ENCODE measurements at places on chromosomes 7 and 10.

GRCh38 chr10:51244309-51244708 is 170.0 kb downstream of the PRKG1 start:
- no peak for DNase-seq

- DNase-seq, result no peak
Measured at GRCh38 chr7:26655781-26656180, 208.6 kb downstream of the SKAP2 start.

DNA sequence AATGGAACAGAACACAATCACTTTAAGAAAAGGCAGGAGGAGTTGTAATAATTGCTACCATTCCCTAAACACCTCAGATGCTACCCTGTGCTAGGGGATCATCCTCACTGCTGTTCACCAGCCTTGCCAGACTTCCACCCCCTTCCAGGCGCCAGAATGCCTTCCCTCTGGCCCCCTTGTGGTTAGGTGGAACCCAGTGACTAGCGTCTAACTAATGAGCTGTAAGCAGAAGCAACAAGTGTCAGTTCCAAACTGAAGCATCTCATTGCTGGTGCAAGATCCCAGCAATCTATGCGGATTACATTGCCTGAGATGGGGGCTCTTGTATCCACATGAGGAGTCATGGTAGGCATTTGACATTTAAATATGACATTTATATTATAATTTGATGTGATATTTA is 86.6 kb downstream of the FRMD4A start:
- no peak for DNase-seq

- DNase-seq, result no peak
Measured at GRCh38 chr7:151010307-151011096, 13.8 kb downstream of the ATG9B start.

DNA sequence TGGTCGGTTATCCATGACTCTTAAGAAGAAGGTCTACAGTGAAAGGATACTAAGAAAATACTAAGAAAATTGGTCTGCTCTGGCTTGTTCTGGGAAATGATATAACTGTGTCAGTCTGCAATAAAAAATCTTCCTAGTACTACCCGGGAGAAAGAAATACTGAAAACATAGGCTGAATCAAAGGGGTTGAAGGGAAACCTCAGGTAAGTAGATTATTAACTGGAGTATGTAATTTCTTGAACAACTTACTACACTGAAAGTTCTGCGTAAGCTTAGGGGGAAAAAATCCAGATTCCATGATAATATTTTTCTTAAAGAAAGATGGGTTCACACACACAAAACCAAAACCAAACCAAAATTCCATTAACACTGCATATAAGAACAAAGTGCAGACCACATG is 143.3 kb downstream of the KMT2E start:
- DNase-seq, result no peak

GRCh38 chr7:71186535-71187057 is 54.7 kb downstream of the GALNT17 start:
- DNase-seq, result no peak

DNA sequence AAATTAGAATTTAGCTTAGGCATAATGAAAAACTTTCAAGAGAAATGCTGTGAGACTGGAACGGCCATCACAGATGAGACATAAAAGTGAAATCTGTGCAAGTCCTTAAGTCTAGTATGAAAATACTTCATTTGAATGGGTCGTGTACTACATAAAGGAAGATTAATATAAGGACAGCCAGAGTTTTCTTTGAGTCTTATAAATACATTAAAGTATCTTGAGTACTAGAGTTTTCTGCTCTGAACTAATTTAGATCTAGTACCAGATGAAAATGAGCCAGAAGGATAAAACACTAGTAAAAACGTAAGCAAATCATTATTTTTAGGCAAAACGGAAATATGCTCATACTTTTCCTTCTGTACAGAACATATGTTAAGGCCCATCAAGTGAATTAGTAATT is 93.1 kb downstream of the ATE1 start:
- no peak for DNase-seq

GRCh38 chr7:38658921-38659320 is 27.7 kb upstream of the AMPH start:
- DNase-seq, result no peak

DNA sequence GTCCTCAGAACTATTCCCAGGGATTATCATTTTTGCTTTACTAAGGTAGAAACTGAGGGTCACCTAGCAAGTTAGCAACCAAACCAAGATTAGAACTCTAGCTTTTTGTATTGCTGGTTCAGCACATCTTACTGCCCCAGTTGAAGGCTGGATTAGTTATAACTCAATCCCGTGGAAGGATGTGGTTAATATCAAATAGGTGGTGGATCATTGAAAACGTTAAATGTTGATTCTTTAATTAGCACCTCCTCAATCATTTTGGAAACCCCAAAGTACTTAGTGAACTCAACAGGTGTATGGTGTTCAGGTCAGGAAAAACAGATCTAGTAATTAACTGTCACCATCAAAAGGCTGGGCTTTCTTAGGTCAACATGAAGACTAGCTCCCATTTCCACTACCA is 152.4 kb downstream of the ARID5B start:
- DNase-seq, result no peak

DNA sequence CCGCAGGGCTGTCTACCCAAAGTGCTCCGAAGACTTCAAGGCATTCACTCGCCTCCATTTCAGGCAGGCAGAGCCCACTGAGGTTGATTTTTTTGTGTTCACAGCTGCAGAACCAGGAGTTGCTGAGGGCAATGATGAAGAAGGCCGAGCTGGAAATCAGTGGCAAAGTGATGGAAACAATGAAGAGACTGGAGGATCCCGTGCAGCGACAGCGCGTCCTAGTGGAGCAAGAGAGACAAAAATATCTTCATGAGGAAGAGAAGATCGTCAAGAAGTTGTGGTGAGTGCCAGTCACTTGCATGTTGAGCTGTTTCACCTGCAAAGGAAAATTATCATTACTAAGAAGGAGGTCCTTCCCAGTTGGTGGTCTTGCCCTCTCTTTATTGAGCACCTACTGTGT is 210.5 kb downstream of the ARHGAP21 start:
- no peak for DNase-seq

DNA sequence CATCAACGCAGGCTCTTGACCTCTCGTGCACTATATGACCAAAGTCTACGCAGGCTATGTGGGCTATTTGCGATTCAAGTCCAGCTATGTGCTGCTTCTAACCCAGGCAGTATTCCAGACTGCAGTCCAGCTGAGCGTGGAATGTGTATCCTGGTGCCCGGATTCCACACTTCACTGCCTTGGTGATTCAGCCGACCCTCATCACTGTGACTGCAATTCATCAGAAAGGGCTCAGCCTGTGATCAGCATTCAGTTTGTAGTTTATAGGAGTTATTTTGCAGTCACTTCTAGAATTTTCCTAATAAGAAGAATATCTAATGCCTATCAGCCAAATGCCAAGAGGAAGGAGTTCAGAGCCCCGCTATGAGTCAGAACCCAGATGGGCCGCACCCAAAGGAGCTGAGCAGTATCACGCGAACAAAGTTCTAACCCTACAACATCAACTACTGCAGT is 119.8 kb upstream of the LANCL2 start:
- no peak for DNase-seq

- peak; percentile 48 for DNase-seq
Measured at GRCh38 chr7:28354601-28355402, 57.5 kb upstream of the CREB5 start.
